ENCODE measurements at places on chromosomes 5 and 9.

- DNase-seq = no peak
Measured at GRCh38 chr5:34554641-34555040, 101.5 kb upstream of the RAI14 start.

DNA sequence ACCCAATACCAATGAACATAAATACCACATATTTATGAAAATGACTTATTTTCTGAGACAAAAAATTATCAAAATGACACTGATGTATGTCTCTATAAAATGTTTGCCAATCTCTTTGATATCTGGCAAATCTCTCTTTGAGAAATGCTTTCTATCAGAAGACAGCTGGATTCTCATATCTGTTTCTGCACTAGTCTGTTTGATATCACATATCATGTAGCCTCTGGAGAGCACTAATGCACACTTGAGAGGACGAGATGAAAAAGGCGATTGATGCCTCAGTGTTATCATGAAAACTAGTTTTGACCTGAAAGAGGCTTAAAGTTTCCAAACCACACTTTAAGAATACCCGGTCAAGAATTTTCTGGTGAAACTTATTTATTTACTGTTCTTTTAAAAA is 29.1 kb upstream of the ANKRD55 start:
- DNase-seq = no peak

DNA sequence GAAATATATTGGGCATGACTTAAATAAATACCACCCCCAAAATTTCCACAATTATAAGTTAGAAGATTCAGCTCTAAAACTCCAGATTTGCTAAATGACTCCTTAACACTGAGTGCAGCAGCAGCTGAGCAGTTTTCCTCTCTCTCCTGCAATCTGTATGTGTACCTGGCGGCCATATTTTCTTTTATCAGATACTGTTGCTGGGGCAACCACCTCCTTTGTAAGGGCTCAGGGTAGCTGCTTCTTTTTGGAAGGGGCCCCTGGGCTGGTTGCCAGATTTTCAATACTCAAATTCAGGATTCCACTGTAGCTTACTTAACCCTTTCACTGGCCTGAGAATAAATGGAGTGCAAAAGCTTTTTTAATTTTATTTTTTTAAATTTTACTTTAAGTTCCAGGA is 197.0 kb downstream of the TAF11L14 start:
- DNase-seq = peak; percentile 35

DNA sequence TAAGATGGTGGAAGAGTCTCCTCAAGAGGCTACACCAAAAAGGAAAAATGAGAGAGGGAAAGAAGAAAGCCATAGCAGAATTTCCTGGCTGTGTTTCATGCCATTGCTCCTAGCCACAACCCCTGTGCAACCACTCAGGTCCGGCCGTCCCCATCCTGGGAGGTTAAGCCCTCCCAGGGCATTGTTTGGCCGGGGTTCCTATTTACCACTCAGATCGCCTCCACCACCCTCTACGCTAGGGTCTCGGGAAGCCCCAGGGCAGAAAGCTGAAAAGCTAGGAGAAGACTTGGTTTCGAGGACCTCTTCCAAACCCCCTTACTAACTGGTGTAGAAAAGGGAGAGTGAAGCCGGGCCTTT is 715 bp downstream of the RC3H2 start:
- peak; percentile 38 for DNase-seq

GRCh38 chr9:25964239-25964638 is 286.0 kb upstream of the TUSC1 start:
- DNase-seq = no peak

GRCh38 chr5:135750506-135750905 is 84.0 kb upstream of the SLC25A48 start:
- no peak for DNase-seq

GRCh38 chr5:124748687-124749594 is 2.5 kb upstream of the ZNF608 start:
- peak; percentile 77 for DNase-seq

- no peak for DNase-seq
Measured at GRCh38 chr5:179916523-179916922, 8.8 kb upstream of the TBC1D9B start.

- no peak for DNase-seq
Measured at GRCh38 chr9:5626727-5627634, 1.9 kb upstream of the RIC1 start.

DNA sequence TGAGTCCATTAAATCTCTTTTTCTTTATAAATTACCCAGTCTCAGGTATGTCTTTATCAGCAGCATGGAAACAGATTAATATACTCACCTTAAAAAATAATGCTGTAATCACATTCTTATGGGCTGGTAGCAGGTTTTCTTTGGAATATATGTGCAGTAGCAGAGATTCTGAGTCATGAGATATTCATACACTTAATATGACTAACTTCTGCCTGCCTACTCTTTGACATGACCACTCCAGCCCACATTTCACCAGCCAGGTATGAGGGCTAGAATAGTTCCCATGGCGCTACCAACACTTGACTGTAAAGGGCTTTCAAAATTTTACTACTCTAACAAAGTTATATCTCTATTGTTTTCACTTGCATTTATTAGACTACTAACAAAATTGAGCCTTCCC is 74.1 kb upstream of the GHR start:
- DNase-seq = no peak

- no peak for DNase-seq
Measured at GRCh38 chr9:36968574-36969215, 65.4 kb downstream of the PAX5 start.

DNA sequence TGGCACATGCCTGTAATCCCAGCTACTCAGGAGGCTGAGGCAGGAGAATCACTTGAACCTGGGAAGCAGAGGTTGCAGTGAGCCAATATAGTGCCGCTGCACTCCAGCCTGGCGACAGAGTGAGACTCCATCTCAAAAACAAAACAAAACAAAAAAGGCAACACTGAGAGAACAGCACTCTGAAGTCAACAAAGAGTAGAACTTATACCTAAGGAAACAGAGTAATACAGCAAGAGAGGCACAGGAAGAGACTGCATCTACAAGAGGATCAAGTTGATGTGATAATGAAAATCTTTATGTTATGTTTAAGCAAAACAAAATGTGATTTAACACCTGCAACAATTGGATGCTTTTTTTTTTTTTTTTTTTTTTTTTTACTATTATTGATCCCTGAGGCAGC is 33.1 kb downstream of the FYB1 start:
- DNase-seq = no peak

GRCh38 chr5:6383376-6383775 is 5.0 kb upstream of the MED10 start:
- DNase-seq = no peak
